Stimulated activated CD4-positive, alpha-beta T cell treated with anti-CD3 and anti-CD28 coated beads, Interleukin-4, amount 100 ng/mL, for 1 hour (primary cell): ENCODE measurements at places on chromosomes 4 and X.

DNA sequence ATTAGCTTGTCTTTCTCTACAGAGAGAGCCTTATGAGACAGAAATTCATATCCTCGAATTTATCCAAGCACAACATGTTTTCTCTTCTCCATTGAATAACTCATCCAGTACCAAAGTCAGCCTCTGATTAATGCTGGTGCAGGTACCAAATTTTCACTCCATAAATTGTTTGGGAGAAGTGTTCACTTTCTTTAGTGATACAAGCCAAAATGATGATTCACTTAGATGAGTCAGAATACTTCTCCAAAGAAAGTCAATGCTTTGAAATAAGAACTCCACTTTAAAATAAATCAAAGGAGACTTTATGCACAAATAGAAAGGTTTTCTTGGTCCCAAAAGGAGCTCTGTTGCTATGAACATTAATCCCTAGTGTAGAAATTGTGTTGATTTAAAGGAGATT lies 60.2 kb downstream of the MAOB start:
- DNase-seq, result no peak

GRCh38 chr4:11467931-11468330 lies 39.2 kb upstream of the HS3ST1 start:
- peak; percentile 8 for DNase-seq

- DNase-seq, result no peak
These were observed 1202.1 kb downstream of the ADGRL3 start for GRCh38 chr4:62402088-62402806.

GRCh38 chr4:114273238-114273637 lies 293.8 kb upstream of the ARSJ start:
- no peak for DNase-seq

DNA sequence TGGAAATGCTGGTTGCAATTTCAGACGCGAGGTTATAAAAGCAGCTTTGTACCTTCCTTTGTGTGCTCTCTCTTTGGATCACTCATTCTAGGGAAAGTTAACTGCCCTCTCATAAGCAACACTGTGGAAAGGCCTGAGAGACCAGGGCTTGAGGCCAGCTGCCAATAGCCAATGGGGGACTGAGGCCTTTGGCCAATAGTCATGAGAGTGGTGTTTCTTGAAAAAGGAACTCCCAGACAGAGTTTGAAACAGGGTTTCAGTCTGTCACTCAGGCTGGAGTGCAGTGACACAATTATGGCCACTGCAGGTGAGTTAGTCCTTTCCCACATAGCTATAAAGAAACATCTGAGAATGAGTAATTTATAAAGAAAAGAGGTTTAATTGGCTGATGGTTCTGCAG lies 524.7 kb upstream of the SMIM31 start:
- DNase-seq, result no peak

DNA sequence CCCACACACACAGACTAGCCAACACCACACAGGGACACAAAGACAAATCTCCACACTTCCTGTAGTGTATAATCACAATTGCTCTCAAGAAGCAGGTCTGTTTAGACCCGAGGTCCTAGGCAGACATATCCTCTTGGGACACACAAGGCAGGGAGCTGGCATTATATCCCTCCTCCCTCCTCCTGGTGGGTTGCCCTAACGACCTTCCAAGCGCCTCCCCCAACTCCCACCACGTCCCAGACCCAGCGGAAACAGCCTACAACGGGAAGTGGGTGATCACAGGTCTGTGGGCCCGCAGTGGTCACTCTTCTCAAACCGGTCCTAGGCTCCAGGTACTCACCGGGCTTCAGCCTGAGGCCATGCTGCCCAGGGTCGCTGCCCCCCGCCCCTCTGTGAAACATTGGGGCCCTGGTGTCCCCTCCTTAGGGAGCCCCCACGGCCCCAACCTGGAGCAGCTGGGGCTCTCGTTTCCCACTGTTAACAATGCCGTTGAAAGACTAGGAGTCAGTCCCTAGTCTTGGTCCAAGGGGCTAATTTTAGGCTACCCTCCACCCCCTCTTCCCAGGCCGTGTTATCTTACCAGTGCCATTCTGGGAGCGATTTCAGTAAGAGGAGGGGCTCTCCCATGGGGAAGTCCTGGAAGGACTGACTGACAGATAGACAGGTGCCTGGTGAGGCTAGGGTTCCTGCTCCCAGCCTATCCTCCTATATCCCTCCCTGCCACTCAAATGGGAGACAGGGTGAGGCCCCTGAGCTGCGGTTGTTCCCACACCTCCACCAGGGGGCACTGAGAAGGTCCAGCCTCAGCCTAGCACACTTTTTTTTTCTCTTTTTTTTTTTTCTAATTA lies at the start of gene ASB12:
TSS of gene ASB12 (minus strand) at position 485 of the 848 bp plus-strand sequence. CDS start 4,957 bp downstream, outside the sequence.
- DNase-seq, result no peak

- no peak for DNase-seq
These were observed 1044.4 kb upstream of the DIAPH2 start for GRCh38 chrX:95640226-95640625.

GRCh38 chrX:2404776-2405175 lies 96.0 kb downstream of the DHRSX start:
- no peak for DNase-seq

- peak; percentile 80 for DNase-seq
These were observed 91.3 kb downstream of the NSUN7 start for GRCh38 chr4:40840985-40841571.

- DNase-seq, result no peak
These were observed at the start of gene ADRA2C for GRCh38 chr4:3766036-3766784. Gene ADRA2C (plus strand): TSS chr4:3766385. CDS start chr4:3766607, 222 bp downstream.

DNA sequence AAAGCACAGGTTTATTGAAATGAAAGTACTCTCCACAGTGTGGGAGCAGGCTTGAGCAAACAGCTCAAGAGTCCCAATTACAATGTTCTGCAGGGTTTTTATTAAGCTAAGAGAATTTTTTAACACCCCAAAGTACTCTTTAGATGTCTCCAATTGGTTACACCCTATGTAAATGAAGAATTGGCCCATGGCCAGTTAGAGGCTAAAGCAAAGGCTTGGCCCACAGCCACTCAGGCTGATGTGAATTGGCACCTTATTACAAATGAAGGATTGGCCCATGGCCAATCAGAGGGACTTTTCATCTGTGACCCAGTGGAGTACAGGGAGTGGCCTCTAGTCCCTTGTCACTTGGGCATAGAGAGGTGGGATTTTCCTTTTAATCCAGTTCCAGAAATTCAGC lies 30.1 kb upstream of the IQCM start:
- no peak for DNase-seq

GRCh38 chrX:74779175-74779574 lies 146.1 kb downstream of the NEXMIF start:
- no peak for DNase-seq

DNA sequence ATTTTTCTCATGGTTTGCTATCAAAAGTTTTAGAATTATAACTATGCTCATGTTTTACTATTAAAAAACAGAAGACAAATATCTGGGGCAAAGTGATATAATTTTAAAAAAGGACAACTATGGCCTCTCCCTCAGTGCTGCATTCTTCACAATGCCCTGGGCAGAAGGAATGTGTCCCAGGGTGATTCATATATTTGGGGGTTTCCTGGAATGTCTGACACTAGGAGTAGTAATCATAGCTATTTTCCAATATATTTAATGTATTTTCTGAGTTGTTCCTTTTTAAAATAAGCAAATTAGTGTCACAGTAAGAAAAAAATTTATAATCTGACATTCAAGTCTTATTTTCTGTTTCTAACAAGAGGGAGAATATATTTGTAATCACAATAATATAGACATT lies 281.7 kb downstream of the UNC5C start:
- no peak for DNase-seq

- DNase-seq, result no peak
These were observed 2.7 kb downstream of the GSX2 start for GRCh38 chr4:54102531-54103106.

- DNase-seq, result no peak
These were observed 2.2 kb upstream of the GPR78 start for GRCh38 chr4:8577972-8578371.

DNA sequence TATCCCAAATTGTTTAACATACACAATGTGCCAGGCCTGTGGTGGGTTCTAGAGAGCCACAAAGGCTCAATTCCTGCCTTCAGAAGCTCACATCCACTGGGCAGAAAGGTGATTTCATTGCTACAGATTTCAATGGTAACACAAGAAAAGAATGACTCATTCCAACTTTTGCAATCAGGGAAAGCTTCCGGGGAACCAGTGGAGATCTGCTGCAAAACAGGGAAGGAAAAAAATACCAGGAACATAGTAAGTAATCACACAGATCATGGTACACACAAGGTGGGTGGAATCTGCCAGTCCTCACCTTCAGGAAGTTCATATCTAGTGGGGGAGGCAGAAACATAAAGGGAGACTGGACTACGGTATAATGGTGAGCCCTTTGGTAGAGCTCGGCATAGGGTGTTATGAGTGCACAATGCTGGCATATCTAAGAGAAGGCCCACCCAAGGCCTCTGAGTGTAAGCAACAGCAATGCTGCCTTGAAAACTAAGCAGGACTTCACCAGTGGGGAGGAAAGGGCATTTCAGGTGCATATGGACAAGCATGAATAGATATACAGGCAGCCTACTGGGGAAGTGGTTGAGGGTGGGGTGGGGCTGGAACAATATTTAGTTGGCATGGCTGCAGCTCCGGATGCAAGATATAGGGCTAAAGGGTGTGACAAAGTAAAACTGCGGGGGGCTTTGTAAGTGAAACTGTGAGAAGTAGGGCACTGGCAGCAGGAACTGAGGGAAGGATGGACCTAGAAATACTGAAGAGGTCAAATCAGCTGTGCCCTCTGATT lies 24.2 kb downstream of the GPRIN3 start:
- DNase-seq, result no peak

- DNase-seq, result peak; percentile 1
These were observed 88.4 kb downstream of the FRMPD3 start for GRCh38 chrX:107537815-107538214.

GRCh38 chr4:149796381-149796780 lies 19.3 kb downstream of the IQCM start:
- DNase-seq, result no peak

DNA sequence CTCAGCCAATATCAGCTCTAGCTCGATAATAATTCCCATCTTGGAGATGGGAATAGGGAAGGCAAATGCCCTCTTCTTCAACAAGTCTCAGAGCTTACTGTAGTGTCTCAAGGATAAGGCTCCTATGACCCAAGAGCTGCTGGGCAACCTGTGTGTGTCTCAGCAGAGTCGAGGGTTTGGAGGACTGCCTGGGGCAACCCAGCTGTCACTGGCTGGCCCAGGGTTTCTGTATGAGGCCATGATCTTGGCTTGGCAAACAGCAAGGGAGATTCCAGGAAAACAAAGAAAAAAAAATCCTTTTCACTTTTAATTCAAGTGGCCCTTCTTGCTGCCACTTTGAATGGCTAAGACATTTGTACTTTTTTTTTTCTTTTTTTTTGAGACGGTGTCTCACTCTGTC lies 34.4 kb downstream of the TMSB4X start:
- no peak for DNase-seq

GRCh38 chr4:99159699-99160098 lies 15.6 kb upstream of the ADH4 start:
- DNase-seq, result no peak

DNA sequence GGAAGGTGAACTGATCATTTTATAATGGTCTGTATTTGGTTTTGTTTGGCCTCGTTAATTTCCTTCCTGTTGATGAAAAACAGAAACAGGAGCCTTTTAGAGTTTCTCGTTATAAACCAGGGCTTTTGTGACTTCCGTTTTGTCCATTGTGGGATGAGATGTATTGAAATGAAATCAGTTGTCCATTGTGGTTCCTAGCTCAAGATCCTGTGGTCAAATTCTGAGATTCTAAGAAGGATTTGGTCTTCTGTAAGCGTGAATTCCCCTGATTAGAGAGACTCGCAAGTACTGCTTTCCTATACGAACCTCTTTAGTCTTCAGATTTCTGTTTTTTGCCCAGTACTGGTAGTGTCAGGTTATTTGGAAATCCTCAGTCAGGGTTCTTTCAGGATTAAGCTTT lies 101.7 kb downstream of the RAPGEF2 start:
- no peak for DNase-seq

DNA sequence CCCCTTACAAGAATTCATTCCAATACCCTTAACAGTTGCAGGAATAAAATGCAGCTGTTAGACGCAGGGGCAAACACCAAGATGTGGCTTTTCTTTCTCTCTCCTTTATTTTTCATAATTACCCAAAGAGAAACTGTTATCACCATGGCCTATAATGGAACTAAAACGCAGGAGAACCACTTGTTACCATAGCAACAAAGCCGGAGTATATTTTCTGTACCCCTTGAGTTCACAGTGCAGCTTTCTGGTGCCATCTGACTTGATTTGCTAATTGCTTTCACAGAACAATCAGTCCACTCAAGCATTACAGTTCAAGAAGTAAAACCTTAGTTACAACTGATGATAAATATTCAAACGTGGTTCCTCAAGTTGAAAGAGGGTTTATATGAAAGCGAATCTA lies 157.9 kb downstream of the AMELX start:
- DNase-seq, result no peak

- no peak for DNase-seq
These were observed 18.2 kb upstream of the RHOH start for GRCh38 chr4:40178672-40179071.

DNA sequence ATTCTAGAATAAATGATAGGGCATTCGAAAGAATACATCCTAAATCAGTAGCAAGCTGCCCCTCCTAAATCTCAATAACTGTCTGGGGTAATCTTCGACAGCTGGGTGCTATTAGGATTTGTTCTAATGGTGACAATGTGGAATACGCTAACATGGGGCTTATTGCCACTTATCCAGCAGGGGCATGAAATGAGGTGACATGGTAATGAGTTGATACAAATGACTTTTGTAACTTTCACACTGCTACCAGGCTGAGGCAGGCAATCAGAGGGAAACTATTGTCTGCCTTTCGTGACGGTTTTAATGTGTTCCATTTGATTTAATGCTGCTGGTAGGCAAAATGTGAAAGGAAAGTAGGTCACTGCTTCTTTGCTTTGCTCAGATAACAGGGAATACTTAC lies 1047.4 kb upstream of the PABPC4L start:
- no peak for DNase-seq

DNA sequence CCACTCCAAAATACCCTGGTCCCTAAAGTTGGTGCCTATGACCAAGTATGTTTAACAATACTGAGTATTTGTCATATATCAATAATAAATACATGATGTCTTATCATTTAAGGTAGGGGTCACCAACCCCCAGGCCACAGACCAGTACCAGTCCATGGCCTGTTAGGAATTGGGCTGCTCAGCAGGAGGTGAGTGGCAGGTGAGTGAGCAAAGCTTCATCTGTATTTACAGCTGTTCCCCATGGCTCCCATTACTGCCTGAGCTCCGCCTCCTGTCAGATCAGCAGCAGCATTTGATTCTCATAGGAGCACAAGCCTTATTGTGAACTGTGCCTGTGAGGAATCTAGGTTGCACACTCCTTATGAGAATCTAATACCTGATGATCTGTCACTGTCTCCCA lies 126.2 kb downstream of the HNRNPD start:
- DNase-seq, result no peak

GRCh38 chrX:101079736-101080270 lies 1.1 kb downstream of the TMEM35A start:
- no peak for DNase-seq

- no peak for DNase-seq
These were observed 227.3 kb upstream of the ZC4H2 start for GRCh38 chrX:65203545-65203944.

DNA sequence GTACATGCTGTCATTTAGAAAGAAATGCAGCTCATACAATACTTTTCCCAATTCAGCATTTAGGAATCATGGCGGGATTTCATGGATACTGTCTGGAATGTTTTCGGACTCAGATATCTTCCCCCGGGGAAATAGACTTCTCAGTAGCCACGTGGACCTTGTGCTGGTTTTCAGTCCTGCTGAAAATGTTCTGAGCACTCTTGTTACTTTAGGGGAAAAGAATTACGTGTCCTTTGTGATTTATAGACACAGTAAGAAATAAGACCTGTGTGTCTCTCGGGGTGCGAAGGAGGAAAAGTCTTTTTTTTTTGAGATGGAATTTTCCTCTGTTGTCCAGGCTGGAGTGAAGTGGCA lies 3.8 kb downstream of the CD99 start:
- no peak for DNase-seq
